Fibroblast of pulmonary artery (primary cell): ENCODE measurements at places on chromosomes 7 and 10.

- DNase-seq: no peak
Measured at GRCh38 chr10:31087851-31088250, 56.2 kb upstream of the ZNF438 start.

- DNase-seq: peak; percentile 1
Measured at GRCh38 chr7:93779115-93779514, 111.4 kb downstream of the TFPI2 start.

GRCh38 chr7:151340794-151341356, 737 bp upstream of the NUB1 start:
- DNase-seq: no peak

- no peak for DNase-seq
Measured at GRCh38 chr10:75685187-75685586, 253.8 kb downstream of the LRMDA start.

DNA sequence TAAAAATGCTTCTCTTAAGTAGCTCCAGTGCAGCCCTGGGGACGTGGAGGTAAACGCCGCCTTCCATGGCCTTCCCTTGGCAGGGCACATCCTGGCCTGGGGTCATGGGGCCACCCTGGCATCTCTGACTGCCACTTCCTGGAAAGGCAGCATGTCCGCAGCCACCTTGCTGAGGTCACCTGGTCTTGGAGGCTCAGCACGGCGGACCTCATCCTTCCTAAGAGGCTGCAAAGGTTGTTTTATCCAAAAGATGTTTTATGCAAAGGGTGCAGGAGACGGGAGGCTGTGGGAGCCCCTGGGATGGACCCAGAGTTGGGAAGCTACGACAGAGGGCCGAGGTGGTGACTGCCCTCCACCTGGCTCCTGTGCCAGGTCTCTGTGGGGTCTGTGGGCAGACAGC, 106.0 kb downstream of the TCERG1L start:
- DNase-seq: no peak

GRCh38 chr7:105920766-105921165, 42.3 kb upstream of the CDHR3 start:
- no peak for DNase-seq
